Cardiac fibroblast (primary cell): ENCODE measurements at places on chromosomes 16 and 17.
A peak's percentile ranks its signal among the peaks of the same experiment; 100 is the strongest.

DNA sequence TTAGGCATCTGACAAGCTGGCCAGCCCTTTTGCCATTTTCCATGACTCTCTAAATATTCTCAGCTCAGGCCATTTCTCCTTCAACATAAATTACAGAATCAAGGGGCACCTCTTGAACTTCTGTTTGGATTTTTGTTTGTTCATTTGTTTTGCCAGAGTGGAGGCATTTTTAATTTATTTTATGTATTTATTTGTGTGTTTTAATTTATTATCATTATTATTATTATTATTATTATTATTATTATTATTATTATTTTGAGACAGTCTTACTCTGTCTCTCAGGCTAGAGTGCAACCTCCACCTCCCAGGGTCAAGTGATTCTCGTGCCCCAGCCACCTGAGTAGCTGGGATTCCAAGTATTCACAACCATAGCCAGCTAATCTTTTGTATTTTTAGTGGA lies 1578.0 kb downstream of the CDH8 start:
- DNase-seq: no peak

DNA sequence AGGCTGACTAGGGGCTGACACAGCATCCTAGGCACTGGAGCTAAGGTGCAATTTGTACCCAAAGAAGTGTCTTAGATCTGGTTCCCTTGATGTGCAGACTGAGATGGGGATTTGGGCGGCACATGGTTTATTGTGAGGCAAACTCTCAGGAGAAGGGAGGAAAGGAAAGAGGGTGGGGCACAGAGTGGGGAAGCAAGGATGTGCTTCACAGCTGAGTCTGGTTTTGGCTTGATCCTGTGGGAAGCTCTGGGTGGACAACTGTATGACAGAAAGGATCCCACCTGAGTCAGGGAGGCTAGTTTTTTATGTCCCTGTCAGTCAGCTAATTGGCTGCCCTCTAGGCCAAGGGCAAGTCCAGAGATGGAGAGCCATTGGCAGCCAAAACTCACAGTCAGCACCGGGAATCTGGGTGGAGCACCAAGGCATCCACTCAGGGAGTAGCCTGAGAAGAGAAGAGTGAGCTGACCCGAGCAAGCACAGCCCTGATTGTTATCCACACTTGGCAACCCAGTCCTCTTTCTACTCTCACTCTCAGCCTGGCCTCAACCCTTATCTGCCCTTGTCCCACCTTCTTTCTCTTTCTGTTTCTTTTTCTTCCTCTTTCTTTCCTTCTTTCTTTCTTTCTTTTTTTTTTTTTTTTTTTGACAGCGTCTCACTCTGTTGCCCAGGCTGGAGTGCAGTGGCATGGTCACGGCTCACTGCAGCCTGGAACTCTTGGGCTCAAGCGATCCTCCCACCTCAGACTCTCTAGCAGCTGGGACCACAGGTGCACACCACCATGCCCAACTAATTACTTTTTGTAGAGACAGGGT lies 12.0 kb downstream of the ARL4D start:
- no peak for DNase-seq

DNA sequence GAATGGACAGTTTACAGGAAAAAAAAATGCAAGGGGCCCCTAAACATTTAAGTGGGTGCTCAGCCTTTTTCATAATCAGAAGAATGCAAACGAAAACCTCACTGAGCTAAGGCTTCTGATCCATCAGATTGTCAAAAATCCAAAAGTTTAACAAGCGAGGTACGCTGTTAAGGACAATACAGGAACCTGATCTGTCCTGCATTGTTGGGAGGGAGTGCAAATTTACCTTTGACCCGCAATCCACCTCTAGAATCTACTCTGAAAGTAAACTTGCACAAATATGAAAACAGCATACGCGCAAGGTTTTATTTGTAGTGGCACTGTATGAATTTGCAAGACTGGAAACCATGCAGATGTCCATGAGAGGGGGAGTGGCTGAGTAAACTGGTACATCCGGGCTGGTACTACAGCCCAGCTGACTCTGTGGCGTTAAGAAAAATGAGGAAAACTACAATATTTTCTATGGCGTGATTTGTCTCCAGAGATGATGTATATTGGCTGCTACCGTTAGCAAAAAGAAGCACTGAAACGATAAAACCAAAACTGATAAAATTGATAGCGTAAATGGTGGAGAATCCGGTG lies 28.8 kb upstream of the ST6GALNAC1 start:
- no peak for DNase-seq

GRCh38 chr17:51933647-51934046 lies 224.9 kb downstream of the CA10 start:
- no peak for DNase-seq

DNA sequence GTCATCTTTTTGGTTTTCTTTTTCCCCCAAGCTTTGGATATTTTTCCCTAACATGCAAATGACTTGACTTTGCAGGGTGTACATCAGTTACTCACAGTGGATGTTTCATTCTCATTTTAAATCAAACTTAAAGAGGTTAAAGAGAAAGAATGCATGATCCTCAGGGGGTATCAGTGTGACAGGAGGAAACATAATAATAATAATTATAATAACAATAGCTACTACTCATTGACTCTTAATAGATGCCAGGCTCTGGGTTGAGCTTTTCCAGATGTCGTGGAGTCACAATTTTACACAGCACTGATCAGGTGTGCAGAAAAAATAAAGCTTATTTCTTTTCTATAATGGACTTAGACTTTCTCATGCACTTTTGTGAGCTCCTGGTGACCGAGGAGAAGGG lies 157.2 kb upstream of the CACNG3 start:
- DNase-seq: no peak

GRCh38 chr17:32877164-32877764 lies 340 bp upstream of the MYO1D start:
- peak; percentile 83 for DNase-seq

- DNase-seq: no peak
Observed at GRCh38 chr16:12126091-12126806, 149.7 kb downstream of the SNX29 start.

GRCh38 chr17:8892338-8892690 lies 24.8 kb upstream of the PIK3R6 start:
- no peak for DNase-seq
